ENCODE measurements at places on chromosomes 7 and 10.

GRCh38 chr7:7976677-7977076 lies 8.1 kb downstream of the GLCCI1 start:
- no peak for DNase-seq

DNA sequence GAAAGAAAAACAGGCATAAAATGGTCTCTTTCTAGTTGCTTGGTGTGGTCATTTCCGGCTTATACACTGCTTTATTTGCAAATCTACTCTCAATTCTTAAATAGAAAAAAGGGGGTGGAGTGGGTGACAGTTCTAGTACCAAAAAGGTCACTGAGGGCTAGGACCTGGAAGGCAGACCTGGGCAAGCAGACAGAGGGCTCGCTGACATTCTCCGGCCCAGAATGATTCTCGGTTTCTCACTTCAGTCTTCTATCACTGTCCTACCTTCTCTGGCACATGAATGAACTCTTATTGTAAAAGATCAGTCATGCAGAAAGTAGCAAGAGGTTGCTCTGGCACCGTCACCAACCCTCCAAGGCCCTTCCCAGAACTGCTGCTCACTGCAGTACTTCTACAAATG lies 54.0 kb downstream of the MALSU1 start:
- DNase-seq = no peak

DNA sequence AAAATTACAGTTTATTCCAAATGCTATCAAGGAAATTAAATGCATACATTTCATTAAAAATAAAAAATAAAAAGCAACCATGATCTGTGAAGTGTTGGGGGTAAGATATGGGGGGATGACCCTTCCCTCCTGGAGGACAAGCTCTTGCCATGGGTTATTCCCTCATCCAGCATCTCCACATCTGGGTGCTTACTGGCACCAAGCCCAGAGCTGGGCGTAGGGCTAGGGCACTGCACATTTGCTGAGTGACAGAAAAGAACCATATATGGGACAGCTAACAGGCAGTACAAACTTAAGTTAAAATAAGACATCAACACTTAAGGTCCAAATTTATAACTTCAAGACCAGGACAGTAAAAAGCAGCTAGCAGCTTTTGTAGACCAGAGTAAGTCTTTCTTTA lies 10.2 kb downstream of the CCDC6 start:
- no peak for DNase-seq

DNA sequence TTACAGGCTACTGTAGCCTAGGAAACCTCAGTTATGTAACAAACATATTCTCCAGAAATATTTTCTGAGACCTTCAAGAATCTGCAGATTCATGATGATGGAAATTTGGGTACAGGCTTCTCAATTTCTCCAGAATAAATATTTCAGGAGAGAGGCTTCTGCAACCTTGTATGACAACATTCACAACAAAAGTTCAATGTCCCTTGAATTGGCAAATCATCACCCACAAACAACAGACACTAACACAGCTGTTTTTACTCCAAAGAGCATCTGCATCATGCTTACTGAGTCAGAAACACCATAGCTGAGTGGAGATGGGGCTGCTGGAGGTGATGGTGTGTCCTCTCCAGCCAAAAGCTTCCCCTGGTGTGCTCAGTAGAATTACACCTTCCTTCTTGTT lies 9.3 kb upstream of the COBL start:
- no peak for DNase-seq

- no peak for DNase-seq
Observed at GRCh38 chr7:42914421-42915045, 2.7 kb upstream of the C7orf25 start.

- DNase-seq = no peak
Observed at GRCh38 chr7:159051916-159052315, 92.8 kb downstream of the VIPR2 start.

DNA sequence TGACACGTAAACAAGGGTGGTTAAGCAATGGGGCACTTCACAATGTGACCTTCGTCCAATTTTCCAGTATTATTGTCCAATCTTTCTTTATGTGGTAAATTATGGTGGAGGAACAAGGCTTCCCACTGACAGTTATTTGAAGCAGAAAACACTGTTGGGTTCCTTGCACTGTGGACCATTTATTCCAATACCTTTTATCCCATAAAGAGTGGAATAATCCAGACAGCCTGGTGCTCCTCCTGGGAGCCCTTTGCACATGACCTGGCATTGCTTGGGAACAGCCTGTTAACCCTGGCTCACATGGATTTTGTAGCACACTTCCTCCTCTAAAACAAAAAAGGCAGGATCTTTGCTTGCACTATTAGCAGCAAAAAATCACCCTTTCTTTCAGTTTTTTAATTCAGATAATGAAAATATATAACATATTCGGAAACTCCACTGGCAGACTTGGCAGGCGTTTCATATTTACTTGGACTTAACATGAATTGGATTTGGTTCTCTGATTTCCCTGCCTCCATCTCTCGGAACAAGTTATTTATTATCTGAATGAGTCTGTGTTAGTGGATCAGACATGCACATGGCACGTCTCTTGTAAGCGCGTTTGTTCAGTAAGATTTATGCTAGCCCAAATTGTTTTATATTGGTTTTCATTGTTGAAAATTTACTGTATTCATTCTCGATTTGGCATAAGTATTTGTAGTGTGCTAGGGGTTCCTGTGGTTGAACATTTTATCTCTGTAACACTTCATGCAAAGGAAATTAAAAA lies 59.3 kb downstream of the BMPER start:
- no peak for DNase-seq

DNA sequence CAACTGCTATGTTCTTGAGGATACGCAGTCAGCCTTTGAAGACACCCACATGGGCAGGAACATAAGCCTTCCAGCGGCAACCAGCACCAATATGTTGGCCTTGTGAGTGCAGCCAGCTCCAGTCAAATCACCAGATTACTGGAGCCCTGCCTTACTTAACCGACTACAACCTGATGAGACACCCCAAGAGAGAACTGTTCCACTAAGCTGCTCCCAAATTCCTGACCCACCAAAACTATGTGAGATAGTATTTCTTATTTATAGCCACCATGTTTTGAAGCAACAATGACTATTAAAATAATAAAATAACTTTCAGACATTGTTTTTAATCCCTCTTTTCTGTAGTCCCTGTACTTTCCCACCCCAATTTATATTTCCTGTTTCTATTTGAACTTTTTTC lies 179.6 kb downstream of the ADK start:
- no peak for DNase-seq

DNA sequence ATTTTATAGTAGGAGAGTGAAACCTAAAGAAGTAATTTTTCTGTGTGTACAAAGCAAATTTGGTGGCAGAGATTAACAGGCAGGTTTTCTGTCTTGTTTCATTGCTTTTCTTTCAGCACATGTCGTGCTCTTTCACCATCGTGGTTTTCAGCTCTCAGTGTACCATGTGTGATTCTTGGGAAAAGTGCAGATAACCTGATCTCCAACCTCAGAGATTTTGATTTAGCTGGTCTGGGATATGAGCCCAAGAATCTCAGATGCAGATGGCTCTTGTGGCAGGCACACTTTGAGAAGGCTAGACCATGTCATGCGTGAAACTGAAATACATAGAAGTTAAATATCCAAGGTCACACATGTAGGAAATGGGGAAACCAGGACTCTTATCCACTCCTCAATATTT lies 317.4 kb downstream of the EXOC4 start:
- no peak for DNase-seq

DNA sequence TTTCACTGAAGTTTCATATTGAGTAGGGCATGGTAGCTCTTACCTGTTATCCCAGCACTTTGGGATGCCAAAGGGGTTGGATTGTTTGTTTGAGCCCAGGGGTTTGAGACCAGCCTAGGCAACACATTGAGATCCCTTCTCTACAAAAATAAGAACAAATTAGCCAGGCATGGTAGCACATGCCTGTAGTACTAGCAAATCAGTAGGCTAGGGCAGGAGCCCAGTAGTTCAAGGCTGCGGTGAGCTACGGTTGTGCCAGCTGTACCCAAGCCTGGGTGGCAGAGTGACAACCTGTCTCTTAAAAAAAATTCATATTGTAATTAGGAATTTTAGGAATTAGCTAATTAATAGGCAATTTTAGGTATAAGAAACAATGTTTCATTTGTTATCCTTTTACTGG lies 18.0 kb downstream of the BBIP1 start:
- no peak for DNase-seq

DNA sequence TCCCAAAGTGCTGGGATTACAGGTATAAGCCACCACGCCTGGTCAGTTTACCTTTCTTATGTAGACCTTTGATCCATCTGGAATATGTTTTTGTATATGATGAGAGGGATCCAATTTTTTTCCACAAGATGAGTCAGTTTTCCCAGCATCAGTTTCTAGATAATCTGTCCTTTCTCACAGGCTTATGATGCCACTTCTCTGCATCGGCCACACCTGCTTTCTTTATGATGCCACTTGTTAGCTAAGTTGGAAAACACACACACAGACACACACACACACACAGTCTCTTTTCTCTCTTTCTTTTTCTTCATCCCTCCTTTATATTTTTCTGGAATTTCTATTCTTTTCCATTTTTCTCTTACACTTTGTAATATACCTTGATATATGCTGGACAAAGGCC lies 240.8 kb downstream of the BICC1 start:
- DNase-seq = no peak

- no peak for DNase-seq
Observed at GRCh38 chr7:23020742-23021401, 6.9 kb upstream of the HYCC1 start.

- no peak for DNase-seq
Observed at GRCh38 chr10:133400624-133401424, 6.9 kb downstream of the MTG1 start.

DNA sequence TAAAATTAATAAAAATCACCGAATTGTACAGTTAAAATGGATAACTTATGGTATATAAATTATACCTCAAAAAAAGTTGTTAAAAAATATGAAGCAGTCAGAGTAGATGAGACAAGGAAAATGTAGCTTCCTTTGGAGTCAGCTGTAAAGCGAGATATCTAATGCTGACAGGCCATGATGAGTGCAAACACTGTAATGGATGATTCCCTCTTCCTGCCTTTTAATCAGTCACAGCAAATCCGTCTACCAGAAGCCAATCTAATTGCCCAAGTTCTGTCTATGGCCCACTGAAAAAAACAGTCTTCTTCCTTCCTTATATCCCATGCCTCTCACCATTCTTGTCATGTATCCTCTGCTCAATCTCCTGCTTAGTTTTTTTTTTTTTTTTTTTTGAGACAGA lies 59.9 kb upstream of the DNAJB12 start:
- DNase-seq = no peak

DNA sequence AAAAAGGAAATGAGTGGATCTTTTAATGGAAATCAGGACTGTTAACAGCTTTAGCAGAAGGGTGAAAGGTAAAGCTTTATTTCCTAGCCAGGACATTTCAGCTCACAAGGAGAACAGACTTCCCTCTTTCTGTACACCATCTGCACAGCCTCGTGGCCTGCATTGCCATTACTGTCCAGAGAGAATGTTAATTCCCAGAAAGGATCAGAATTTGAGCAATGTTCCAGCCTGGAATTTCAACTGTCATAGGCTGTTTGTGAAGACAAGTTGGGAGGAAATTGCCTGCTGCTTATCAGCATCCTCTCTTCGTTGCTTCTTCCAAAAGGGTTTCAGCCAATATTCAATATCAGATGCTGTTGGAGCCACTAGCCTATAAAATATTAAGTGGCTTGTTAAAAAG lies 22.0 kb downstream of the NXPH1 start:
- DNase-seq = no peak

- DNase-seq = no peak
Observed at GRCh38 chr7:26648554-26648953, 215.8 kb downstream of the SKAP2 start.

GRCh38 chr10:69665474-69666320 lies 35.6 kb downstream of the FAM241B start:
- DNase-seq = no peak

Data from activated T-helper 1 cell treated with anti-CD3 and anti-CD28 coated beads, Interleukin-2, amount 50 U/mL, for 16 hours (primary cell).